ENCODE measurements at places on chromosomes 2 and 18.

DNA sequence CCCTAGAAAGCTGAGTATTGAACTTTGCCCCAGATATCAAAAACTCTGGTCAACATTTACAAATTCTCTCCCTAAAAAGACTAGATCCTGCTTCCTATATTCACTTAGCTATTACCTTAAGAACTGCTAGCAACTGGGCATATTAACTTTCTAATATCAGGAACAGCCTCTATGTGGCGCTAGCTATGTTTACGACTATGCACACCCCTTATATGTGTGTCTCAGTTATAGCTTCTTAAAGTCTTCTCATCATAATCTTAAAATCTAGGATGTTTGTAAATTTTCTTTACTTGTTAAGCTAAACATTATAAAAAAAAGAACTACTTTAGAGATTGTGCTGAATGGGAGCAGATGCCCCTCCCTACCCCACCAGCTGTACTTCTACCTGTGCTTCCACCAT lies 1.7 kb upstream of the STAMBP start:
- DNase-seq = no peak

- DNase-seq = no peak
Observed at GRCh38 chr18:72128649-72129048, 415.5 kb downstream of the CBLN2 start.

DNA sequence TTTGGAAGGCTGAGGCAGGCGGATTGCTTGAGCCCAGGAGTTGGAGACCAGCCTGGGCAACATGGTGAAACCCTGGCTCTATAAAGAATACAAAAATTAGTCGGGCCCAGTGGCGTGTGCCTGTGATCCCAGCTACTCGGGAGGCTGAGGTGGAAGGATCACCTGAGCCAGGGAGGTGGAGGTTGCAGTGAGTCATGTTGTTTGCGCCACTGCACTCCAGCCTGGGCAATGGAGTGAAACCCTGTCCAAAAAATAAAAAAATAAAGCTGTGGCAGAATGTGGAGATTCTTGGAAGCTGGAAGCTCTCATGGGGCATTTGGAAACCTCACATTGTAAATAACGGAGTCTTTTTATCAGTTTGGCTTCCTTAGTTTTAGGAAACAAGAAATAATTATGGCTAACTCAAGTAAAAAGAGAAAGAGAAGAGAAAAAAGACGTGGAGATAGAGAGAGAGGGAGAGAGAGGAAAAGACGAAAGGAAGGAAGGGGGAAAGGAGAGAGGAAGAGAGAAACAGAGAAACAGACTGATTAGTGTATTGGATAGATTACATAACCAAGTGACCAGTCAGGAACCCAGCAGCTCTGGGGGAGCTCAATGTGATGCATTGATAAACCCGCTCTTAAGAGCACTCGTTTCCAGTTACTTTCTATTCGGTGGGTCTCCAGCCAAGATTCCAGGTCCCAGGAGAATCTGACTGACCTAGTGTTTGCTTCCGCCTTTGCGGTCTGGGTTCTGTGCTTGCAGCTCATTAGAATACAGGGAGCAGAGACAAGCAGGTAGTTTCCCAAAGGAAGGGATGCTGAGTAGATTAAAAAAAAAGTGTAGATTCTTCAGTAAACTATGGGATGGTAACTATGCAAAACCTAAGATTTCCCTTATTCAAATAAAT lies 1.1 kb upstream of the SPAST start:
- no peak for DNase-seq

DNA sequence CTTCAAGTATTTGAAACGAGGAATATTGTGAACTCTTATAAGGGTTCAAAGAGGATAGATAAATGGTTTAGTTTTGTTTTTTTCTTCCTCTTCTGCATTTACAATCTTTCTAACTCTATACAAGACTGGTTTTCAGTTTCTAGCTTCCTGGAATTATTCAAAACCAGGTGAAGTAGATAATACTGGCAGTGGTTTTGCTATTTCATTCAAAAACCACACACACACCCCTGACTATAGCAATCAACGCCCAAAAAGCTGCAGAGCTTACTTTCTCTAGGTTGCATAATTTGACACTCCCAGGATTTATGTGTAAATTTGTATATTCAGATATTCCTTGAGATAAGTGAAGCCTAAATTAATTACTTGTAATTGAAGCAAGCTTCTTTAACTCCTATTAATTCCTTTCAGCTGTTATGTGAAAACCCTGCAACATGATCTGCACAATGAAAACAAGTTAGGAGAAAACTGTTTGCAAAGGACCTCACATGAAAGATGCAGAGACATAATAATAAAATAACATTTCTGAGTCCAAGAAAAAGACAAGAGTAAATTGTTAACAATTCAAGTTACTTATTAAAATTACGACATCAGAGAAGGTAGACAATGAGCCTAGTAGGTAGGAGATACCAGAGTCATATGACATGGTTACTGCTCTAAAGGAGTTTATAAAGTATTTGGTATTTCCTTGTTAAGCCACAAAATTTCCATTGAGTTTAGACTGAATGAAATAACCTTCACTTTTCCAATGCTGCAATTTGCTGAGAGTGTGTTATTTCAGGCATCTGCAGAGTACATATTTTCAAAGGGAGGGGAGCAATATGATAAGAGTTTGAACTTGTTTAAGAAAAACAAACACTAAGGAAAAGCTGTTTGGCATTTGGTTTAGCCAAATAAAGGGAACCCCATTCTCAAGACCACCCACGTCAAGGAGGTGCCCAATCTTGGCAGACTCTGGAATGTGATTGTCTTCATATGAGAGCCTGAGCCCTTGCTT lies 1.6 kb upstream of the NFE2L2 start:
- DNase-seq = no peak

DNA sequence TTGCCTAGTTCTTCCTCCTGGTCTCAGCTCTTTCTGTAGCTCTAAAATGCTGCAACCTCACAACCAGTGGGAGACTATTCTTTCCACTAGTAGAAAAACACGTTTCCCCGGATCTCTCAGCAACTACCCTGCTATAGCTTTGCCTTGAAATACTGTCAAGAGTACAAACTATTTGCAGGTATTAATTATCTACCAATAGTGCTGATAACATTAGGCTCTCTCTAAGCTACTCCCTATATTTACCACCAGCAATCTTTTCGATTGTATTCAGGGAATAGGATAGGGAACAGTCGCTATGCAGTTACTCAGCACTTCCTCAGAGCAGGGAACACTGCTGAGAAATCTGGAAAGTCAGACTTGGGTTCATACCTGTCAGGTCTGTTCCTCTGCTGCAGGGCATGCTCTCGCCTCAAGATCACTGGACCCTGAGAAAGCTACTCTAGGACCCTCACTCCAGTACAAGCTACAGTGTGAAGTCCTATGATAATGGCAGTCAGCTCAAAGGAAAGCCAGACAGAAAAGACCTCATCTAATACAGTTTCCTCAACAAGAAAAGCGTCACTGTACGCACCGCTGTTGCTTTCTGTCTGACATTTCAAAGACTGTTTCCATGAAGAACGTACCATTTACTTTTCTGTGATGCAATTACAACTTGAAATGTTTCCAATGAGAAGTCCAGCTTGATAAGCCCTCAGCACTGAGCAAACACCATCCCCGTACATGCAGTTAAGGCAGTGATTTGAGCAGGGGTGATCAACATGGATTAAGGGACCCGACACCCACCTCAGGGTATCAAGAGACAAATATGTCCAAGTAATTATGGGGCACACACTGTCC lies 22.7 kb downstream of the GDF7 start:
- no peak for DNase-seq

DNA sequence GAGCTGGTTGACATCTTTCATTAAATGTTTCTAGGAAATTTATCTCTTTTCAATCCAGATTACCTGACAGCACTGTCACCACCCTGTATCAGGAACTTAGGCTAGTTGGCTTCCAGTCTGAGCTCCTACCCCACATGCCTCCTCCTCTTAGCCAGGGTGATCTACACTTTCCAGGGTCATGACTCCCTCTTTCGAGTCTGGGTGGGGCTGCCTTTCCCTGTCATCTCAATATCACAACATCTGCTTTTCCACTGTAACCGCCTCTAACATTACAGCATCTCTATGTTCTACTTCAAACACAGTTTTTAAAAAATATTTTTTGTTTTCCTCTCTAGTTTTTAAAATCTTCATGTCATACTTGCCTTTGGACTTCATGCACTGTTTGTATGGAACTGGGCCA lies 129.2 kb downstream of the RBMS1 start:
- no peak for DNase-seq

GRCh38 chr2:83471655-83472054 lies 987.4 kb downstream of the SUCLG1 start:
- DNase-seq = no peak

GRCh38 chr18:35418610-35419009 lies 41.5 kb upstream of the ZNF396 start:
- DNase-seq = no peak

DNA sequence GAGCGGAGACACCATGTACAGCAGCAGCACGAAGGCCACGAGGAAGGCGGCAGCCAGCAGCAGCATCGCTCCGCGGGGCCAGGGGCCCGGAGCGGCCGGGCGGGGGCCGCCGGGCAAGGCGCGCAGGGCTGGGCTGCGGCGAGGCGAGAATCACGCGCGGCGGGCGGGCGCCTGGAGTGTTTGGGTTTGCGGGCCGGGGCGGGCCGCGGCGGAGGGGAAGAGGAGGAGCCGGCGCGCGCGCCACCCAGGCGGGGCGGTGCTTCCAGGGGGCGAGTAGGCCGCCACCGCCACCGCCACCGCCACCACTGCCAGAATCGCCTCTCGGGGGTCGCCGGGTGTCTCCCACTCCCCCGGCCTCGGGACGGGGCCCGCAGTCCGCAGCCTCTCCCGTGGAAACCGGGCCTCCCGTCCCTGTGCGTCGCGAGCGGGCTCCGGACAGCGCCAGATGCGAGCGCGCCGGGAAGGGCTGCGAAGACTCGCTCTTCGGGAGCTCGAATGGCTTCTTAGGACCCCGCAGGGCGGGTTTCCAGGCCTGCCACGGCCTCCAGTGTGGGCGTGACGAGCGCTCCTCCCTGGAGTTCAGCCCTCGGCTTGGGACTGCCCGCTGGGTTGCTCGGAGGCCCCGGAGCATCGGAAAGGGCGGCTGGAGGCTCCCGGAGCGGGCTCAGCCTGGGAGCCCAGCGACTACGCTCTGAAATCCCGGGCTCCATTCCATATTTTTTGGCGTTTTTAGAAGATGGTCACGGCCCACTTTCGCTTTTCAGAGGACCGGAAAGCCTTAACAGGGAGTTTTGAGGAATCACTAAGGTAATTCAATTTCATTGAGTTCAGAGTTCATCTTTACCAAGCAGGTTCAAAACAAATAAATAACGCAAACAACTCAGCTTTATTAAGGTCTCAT lies at the start of gene KDSR:
Gene KDSR (minus strand): TSS at position 154 of the 901 bp plus-strand sequence. CDS start 88 bp downstream, at position 66.
- peak; percentile 64 for DNase-seq

GRCh38 chr2:231926761-231927565 lies 767 bp upstream of the NPPC start:
- DNase-seq = no peak

DNA sequence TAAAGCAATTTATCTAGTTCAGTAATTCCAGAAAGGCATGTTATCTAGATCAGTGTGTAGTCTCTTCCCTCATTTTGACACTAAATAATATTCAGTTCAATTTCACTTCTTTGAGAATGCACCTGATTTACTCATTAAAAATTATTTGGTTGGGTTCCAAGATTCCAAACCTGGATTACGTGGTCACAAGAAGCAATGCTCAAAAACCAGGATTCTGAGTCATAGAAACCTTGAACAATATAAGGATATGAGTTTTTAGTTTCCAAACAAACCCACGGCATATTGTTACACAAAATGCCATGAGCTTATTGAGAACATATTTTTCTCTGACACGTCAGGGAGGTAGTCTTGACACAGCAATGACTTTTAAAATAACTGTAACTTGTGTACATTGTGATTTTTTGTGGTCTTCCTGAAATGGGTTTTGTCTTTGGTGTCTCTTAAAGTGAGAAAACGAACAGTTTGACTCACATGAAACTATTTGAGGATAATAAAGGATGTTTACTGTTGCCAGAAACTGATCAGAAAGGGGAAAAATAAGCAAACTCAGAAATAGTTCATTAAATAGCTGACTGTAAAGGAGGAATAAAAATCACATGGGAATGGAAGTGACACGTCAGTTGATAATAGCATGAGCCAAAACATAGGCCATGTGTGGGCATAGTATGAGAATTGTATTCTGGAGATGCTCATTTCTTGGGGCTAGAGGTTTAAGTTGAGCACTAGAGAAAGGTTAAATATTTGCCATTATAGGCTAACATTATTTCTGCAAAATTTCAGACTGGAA lies 617.7 kb upstream of the CDH2 start:
- DNase-seq = no peak

DNA sequence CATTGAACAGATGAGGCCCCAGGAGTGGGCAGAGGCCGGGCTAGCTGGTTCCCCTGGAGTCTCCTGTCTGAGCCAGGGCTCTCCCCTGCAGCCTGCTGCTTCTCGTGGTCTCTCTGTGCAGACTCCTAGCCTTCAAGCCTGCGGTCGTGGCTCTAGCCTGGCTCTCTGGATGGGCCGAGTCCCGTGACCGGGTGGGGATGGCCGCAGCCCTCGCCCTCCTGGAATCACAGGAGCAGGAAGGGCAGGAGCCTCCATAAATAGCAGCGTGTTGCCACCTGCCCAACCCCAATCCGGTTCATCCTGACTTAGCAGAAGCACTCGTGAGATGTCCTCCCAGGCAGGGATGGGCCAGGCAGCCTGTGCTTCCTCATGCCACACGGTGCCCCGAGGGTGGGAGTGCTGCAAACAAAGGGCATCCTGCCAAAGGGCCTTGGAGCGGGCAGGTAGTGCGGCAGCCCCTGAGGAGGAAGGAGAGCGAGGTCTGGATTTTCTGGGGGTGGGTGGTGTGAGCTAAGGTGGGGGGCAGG lies 43.9 kb downstream of the FOSL2 start:
- DNase-seq = no peak

DNA sequence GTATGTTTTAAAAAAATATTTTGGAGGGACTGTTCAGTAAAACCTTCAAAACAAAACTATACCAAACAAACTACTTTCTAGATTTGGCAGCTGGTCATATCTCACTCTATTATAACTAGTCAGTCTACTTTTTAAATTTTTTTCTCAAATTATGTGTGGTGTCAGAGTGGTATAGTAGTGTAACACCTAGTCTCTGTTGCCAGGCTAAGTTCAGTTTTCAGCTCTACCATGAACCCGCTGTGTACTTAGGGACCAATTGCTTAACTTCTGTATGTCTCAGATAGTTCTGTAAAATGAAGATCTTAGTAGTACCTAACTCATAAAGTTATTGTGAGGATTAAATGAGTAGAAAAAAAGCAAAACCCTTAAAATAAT lies 54.3 kb downstream of the GPD2 start:
- DNase-seq = no peak

Data from stimulated activated CD8-positive, alpha-beta memory T cell treated with anti-CD3 and anti-CD28 coated beads, Interleukin-15, amount 100 ng/mL, for 24 hours (primary cell).